ENCODE measurements at places on chromosomes 13 and 19. TPM values are rescaled to one million over a fixed set of nuclear protein-coding genes. Genes with fewer than 3 reads are reported as not detected.

Gene FUT2
- total RNA-seq: not detected

Gene PCDH20
- total RNA-seq: not detected

Gene CDC42EP5
- total RNA-seq: 53.5 TPM

Gene IGFL1
- total RNA-seq: not detected

Gene ZNF888
- total RNA-seq: 5.2 TPM

Gene CEACAM18
- total RNA-seq: not detected

Gene SACS
- total RNA-seq: 34.3 TPM

Gene MCEMP1
- not detected for total RNA-seq

Gene ZNF570
- total RNA-seq: 7.6 TPM

Gene FBL
- total RNA-seq: 244 TPM

Gene EDNRB
- 37.7 TPM for total RNA-seq

Gene NRTN
- total RNA-seq: 0.25 TPM

Gene ITGBL1
- 3.2 TPM for total RNA-seq

Gene ZNF429
- total RNA-seq: 2.8 TPM

Gene LGI4
- not detected for total RNA-seq

Gene ZNF541
- 0.50 TPM for total RNA-seq

Gene SIGLEC9
- total RNA-seq: not detected

Gene DENND1C
- total RNA-seq: not detected

All from bladder microvascular endothelial cell (primary cell).